ENCODE measurements at places on chromosomes 5 and 9.

DNA sequence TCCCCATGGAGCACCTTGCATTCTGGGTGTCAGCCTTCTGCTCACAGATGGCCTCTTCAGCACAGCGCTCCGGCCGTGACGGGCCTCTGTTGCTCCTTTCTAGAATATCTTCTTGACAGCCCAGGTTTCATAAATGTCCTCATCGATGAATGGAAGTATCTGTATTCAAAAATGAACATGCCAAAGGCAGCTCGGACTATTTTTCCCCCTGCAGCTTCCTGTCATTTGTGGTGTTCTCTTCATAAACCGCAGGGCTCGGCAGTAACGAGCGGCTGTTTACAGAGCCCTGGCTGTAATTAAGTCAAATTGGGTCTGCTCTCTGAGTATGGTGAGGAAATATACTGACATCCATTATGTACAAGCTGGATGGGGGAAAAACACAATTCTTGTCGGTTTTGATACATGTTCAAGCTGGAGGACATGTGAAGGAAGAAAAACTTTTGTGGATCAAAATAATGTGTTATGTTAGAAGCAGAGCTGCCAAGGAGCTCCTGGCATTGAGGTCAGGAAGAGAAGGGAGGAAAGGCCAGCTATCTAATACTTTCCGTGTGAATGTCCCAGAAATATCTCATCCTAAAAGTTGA, 154.1 kb upstream of the CD180 start:
- DNase-seq = no peak

GRCh38 chr5:157509587-157509986, 49.6 kb downstream of the NIPAL4 start:
- no peak for DNase-seq

GRCh38 chr5:137203011-137203632, 296.0 kb downstream of the SPOCK1 start:
- no peak for DNase-seq

DNA sequence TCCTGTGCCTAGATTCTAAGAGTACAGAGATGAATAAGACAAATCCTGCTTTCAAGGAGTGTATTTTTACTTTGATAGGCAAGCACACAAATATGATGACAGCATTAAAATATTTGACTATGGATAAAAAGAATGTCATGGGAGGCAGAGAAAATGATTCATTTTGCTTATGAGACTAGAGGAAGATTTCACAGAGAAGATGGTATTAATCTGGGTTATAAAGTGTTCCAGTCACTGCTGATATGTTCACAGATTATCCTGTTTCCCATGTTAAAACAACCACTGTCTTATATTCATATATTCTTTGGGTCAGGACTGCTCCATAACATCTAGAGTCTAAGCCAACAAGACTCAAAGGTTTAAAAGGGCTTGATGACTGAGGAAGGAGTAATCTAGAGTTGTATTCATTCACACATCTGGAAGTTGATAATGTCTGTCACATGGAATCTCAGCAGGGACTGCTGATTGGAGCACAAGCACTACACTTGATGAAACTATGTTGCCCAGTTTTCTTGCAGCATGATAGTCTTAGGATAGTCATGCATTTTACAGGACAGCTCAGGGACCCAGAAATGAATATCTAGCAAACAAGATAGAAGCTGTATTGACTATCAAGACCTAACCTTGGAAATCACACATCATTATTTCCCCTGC, 79.3 kb downstream of the STARD4 start:
- no peak for DNase-seq

DNA sequence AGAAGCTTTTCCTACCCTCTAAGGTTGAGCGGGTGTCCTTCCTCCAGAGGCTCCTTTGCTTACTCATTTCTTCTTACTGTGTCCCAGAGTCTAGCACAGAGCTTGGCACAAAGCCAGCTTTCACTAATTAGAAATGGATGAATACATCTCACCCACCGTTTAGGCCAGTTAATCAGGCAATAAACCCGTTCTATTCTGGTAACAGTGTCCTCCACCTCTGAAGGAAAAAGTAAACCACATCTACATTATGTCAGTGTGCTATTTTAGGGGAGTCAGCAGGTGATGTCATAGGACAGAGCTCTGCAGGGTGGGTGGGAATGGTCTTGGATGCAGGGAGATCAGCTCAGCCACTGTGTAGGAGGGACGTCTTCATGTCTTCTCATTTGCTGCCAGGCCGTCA, 109.2 kb downstream of the OSTF1 start:
- DNase-seq = no peak

- no peak for DNase-seq
Observed at GRCh38 chr9:115980502-115980901, 173.1 kb upstream of the PAPPA start.

- no peak for DNase-seq
Observed at GRCh38 chr5:179246227-179246626, 99.0 kb downstream of the ADAMTS2 start.

- no peak for DNase-seq
Observed at GRCh38 chr5:38755181-38755580, 90.6 kb upstream of the OSMR start.

DNA sequence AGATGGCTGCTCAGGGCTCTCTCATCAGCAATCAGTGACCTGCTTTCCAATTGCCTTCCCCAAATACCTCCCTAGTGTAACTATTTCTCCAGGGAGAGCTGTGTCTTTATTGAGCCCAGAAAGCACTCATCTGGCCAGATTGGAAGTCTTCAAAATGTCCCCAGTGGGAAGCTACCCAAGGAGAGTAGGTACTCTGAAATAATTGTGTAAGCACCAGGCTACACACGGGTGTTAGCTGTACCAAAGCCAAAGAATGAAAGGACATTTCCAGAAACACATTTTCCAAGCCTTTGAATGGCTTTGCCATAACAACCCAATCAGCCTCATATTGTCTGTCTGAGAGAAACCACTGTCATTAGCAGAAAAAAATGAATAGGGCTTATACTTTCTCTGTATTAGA, 318.8 kb downstream of the FAM170A start:
- no peak for DNase-seq

- no peak for DNase-seq
Observed at GRCh38 chr5:6736106-6736505, 22.9 kb downstream of the TENT4A start.

DNA sequence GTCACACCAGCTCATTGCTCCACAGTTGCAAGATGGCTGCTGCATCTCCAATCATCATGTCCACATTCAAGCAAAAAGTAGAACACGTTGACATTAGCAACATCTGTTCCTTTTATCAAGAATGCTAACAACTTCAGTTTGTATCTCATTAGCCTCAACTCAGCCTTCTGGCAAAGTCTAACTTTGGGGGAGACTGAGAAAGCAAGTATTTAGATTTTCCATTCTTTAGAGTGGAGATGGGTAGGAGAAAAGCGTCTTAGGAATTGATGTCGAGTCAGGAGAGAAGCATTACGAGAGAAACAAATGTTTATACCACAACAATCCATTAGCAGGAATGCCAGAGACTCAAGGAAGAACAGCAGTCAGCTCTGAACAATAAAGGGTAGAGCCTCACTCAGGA, 446.3 kb downstream of the ENC1 start:
- DNase-seq = no peak

DNA sequence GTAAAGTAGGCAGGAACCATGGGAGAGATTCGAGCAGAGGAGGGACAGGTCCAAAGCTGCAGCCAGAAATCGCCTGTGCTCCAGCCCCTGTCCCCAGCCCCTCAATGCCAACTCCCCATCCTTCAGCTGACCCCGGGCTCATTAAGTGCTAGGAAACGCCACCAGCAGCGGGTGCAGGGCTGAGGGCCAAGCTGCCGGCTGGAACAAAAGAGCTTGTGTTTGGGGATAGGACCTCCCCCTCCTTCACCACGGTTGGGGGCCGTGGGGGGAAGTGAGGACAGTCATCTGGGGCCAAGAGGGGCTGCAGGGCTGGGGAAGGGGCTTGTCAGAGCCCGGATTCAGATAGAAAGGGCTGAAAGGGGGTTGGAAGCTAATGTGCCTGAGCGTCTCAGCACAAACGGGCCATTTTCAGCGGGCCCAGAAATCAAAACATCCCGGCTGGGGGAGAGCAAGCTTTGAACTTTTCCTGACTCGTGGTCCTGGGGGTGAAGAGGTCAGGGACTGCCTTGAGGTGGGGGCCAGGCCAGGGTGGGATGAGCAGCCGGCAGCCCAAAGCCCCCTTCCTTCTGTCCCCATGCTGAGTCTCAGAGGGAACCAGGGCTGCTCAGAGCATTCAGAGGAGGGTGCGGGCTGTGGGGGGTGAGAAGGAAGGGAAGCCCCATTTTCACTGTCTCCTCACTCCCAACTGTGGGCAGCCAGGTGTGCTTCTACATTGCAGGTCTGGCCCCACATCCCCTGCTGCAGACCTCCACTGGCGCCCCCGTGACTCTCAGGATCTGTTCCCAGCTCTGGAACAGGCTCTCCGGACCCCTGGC, 69.4 kb upstream of the DAB2IP start:
- DNase-seq = no peak

- DNase-seq = no peak
Observed at GRCh38 chr9:90469435-90469834, 173.2 kb downstream of the DIRAS2 start.

GRCh38 chr5:102611312-102611711, 112.5 kb upstream of the SLCO6A1 start:
- no peak for DNase-seq

DNA sequence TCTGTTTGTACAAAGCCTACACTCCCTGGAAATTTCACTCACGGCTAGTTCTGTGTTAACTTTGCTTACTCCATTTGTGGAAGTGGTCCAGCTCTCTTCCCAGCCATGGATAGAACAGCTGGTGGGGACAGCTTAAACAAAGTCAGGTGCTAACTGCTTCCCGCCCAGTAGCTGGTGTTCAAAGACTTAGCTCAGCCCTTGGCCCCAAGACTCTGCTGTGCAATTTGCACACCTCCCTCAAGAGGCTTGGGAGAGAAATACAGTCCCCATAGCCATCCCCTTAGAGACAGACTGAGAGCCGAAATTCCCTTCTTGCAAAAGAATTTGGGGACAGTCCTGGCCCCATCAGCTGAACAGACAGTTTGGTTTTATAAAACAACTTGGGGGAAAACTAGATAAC, 73.8 kb upstream of the RAI14 start:
- no peak for DNase-seq

- DNase-seq = no peak
Observed at GRCh38 chr5:173153842-173154241, 9.5 kb downstream of the BNIP1 start.

DNA sequence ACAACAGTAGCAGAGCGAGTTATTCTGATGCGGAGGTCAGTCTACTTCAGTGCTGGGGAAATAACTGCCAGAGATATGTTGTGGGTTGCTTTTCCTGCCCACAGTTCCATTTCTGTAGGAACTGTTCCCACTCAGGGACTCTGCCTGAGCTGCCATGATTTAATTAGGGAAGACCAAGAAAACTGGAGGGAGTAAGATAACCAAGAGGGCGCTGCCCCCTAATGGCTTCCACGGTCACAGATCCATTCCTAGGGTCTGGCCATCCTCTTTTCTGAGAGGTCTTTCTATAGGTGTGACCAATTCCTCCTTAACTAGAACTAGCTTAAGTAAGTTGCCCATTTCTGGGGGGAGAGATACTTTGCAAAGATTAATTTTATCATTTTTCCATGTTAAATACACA, 125.9 kb downstream of the APBA1 start:
- DNase-seq = no peak

DNA sequence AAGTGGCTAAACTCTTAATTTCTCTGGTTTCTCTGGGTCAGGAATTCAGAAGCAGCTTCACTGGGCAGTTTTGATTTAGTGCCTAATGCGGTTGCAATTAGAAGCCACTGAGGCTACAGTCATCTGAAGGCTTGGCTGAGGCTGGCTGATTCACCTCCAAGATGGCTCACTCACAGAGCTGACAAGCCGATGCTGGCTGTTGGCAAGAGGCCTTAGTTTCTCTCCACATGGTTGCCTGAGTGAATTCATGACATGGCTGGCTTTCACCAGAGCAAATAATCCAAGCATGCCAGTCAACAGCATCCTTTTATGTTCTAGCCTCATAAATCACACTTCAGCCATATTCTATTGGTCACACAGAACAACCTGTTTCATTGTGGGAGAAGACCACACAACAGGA, 2.8 kb upstream of the CDK7 start:
- DNase-seq = no peak

DNA sequence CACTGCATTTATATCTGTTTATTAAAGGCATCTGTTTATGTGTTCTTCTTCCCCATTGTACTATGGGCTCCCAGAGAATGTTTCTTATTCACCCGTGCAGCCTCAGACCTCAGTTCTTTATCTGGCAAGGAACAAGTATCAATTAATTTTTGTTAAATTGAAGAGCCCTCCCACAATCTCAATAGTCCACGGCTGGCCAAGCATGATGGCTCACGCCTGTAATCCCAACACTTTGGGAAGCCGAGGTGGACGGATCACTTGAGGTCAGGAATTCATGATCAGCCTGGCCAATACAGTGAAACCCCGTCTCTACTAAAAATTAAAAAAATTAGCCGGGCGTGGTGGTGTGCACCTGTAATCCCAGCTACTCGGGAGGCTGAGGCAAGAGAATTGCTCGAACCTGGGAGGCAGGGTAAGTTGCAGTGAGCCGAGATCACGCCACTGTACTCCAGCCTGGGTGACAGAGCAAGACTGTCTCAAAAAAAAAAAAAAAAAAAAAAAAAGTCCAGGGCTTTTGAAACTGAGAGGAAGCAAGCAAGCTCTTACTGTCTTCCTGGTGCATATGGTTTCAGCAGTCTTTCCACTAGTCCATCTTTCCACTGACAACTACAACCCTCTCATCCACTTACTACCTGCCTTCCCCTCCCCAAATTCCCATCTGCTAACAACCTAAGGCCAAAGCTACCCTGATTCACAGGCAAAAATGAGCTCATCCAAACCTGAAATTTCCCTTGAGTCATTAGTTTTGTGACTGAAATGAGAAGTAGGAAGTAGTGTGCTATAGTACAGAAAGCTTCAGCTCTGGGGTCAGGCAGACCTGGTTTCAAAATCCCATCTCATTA, 2.3 kb upstream of the HK3 start:
- DNase-seq = no peak

GRCh38 chr5:170338291-170338690, 40.7 kb upstream of the LCP2 start:
- no peak for DNase-seq

DNA sequence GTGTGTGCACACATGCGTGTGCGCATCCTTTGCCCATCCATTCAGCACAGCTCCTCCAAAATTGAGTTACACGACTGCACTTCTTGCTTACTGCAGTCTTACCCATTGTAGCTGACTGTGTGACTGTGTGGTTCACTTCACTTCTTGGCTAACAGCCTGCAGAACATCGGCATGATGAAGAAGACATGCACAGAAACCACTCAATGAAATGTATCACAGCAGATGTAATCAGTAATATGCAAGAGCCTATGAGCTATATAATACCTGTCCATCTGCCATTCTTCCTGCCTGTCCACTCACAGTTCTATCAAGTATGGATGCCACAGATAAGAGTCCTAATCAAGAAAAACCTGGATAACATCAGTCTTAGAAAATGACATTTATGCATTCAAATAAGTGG, 83.9 kb downstream of the TRPM3 start:
- DNase-seq = no peak

- DNase-seq = no peak
Observed at GRCh38 chr5:72063219-72063819, 44.0 kb upstream of the MAP1B start.

All from germinal center (tissue), 1 donor.